ENCODE measurements at places on chromosomes 2 and 18.

- DNase-seq = no peak
Observed at GRCh38 chr2:156471762-156472161, 35.6 kb downstream of the GPD2 start.

DNA sequence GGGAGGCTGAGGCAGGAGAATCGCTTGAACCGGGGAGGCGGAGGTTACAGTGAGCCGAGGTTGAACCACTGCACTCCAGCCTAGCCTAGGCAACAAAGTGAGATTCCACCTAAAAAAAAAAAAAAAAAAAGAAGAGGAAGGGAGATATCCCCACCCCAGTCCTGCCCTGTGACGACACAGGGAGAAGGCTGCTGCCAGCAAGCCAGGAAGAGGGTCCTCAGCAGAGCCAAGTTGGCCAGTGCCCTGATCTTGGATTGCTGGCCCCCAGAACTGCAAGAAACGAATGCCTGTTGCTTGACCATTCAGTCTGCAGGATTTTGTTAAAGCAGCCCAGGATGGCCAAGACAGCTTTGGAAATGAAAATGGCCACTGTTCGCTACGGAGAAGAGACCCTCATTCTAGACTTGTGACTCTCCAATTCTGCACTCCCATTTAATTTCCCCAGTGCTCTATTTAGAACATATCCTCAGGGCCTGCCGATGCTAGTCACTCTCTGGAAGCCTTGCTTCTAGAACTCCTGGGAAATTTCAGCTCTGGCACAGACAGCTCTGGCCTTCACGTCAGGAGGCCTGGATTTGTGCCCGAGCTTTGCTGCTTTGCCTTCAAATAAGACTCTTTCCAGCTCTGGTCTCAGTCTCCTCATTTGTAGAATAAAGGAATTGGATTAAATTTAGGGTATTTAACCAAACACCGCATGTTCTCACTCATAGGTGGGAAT, 15.7 kb upstream of the AMMECR1L start:
- no peak for DNase-seq

DNA sequence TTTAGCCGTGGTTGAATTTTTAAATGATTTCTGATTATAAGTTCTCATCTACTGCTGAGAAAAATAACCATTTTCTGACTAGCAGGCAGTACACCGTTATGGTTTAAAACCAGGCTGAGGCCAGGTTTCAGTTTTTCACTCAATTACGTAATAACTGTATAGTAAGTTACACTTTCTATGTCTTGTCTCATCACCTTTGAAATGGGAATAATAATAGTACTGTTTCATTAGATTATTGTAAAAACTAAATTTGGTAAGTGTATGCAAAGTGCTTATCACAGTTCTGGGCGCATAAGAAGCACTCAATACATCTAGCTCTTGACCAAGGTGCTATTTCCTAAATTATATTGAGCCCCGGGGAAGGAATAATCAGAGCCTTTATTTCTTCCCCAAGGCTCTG, 76.8 kb downstream of the LIMS1 start:
- DNase-seq = no peak

DNA sequence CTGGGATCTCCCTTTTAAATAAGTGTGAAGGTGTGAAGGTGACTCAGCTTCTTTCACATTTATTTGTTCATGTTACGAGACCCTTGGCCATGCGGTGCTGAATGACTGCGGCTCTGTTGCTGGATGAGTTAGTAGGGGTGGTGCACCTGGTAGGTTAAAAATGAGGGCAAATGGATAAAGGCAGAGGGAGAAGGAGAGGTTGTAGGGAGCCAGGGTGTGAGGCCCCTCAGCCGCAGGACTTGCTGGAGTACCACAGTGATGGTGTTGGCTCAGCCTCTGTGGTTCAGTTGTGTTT, 164.2 kb downstream of the NAPG start:
- DNase-seq = no peak

GRCh38 chr18:13240060-13240725, 21.6 kb downstream of the LDLRAD4 start:
- DNase-seq = no peak

DNA sequence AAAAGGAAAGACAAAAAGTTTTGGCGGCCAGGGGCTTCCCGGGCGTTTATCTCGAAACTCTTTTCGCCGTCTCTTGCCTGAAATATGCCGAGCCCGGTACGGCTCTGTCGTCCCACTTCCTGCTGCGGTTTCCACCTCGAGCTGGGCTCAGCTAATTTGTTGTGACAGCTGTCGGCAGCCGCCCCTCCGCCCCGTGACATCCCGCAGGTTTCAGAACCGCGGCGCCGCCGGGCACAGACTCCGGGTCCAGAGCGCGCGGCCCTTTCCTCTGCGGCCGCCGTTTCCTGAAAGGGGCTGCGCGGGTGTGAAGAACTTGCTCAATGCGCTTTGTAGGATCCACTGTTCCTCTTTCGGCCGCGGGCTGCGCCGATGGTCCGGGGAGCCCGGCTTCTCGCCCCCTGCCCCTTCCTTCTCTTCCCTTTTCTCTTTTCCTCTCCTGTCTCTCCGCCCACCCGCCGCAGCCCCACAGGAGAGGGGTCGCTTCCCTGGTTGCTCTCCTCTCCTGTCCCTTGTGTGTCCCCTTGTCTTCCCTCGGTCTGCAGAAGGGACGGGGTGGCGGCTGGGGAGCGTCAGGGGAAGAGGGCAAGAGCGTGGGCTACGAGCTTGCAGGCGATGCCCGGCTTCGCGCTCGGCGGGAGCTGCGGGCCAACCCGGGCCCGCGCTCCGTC, 648 bp downstream of the ARID5A start:
- DNase-seq = peak; percentile 49

GRCh38 chr2:121220995-121221394, 64.0 kb downstream of the TFCP2L1 start:
- no peak for DNase-seq

GRCh38 chr2:61633250-61633649, 95.1 kb upstream of the XPO1 start:
- DNase-seq = no peak

DNA sequence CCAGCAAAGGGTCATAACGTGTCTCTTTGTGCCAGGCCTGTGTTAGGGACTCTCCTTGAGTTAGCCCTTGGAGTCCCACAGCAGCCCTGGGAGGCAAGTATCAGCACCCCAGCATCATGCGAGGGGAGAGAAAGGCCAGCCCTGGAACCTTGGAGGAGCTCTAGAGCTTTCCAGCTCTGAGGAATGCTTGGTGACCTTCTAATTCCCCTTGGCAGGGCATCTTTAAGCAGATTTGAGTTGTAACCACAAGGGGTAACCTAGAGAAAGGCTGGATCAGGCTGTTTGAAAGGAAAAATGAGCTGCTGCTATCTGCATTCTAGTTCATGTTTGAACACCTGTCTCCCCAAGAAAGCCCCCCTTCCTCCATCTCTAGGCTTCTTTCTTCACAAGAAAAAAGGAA, 23.8 kb upstream of the ODC1 start:
- DNase-seq = no peak

- DNase-seq = no peak
Observed at GRCh38 chr2:223870840-223871611, 33.6 kb upstream of the AP1S3 start.

- DNase-seq = peak; percentile 85
Observed at GRCh38 chr2:72137498-72138010, 10.1 kb downstream of the CYP26B1 start.

- no peak for DNase-seq
Observed at GRCh38 chr2:102749938-102750337, 11.9 kb upstream of the TMEM182 start.

GRCh38 chr18:27600245-27600644, 415.1 kb upstream of the CHST9 start:
- no peak for DNase-seq

DNA sequence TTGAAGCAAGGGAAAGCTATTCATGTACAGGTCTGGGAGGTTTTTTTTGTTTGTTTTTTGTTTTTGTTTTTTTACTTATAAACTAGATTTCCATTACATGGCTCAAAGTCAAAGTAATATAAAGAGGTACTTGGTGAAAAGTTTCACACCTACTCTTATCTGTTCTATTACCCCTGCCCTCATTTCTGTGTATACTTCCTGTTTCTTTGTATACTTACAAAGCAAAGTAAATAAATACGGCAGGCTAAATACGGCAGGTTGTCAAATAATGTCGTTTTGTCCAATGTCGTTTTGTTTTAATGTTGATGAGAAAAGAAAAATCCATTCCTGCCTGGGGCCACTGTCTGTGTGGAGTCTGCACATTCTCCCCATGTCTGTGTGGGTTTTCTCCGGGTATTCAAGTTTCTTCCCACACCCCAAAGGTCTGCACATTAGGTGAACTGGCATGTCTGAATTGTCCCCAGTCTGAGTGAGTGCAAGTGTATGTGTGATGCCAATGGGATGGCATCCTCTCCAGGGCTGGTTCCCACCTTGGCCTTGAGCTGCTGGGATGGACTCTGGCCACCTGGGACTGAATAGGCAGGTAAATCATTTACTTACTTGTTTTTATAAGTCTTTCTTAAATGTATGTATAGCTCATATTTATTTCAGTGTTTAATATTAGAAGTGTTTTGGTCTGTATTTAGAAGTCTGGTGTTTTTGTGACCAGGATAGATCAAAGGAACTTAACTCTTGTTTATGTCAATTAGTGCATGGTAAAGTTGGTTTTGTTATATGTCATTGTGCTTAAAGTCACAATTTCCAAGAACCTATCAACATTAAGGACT, 13.4 kb downstream of the STAMBP start:
- DNase-seq = no peak

GRCh38 chr2:240819126-240819857, 727 bp downstream of the KIF1A start:
- no peak for DNase-seq

- DNase-seq = no peak
Observed at GRCh38 chr2:202716953-202717597, 82.3 kb downstream of the FAM117B start.

- no peak for DNase-seq
Observed at GRCh38 chr2:170660409-170660808, 54.7 kb upstream of the SP5 start.

GRCh38 chr2:111712940-111713515, 171.0 kb downstream of the ANAPC1 start:
- no peak for DNase-seq

DNA sequence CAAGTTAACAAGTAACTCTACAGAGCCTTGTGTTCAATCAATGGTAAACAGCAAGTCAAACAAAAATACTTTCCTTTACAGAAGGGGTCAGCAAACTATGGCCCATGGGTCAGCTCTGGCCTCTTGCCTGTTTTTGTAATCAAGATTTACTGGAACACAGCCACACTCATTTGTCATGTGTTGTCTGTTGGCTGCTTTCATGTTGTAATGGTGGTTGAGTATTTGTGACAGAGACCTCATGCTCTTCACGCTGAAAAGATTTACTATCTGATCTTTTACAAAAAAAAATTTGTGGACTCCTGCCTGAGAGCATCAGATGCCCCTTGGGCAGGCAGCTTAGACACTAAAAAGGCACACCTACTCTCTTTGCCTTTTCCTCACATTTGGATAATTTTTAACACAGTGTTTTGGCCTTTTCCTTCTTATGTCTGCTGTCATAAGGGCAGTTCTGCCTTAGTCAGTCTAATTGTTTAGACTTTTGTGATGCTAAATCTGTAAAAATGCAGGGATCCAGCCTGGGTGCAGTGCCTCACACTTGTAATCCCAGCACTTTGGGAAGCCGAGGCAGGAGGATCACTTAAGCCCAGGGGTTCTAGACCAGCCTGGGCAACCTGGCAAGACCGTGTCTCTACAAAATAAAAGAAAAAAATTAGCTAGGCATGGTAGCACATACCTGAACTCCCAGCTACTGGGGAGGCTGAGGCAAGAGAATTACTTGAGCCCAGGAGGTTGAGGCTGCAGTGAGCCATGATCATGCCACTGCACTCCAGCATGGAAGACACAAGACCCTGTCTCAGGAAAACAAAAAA, 18.3 kb downstream of the IL1B start:
- DNase-seq = no peak

- DNase-seq = no peak
Observed at GRCh38 chr2:31379747-31380146, 34.8 kb downstream of the XDH start.

GRCh38 chr18:12904012-12904516, 20.0 kb upstream of the PTPN2 start:
- no peak for DNase-seq

DNA sequence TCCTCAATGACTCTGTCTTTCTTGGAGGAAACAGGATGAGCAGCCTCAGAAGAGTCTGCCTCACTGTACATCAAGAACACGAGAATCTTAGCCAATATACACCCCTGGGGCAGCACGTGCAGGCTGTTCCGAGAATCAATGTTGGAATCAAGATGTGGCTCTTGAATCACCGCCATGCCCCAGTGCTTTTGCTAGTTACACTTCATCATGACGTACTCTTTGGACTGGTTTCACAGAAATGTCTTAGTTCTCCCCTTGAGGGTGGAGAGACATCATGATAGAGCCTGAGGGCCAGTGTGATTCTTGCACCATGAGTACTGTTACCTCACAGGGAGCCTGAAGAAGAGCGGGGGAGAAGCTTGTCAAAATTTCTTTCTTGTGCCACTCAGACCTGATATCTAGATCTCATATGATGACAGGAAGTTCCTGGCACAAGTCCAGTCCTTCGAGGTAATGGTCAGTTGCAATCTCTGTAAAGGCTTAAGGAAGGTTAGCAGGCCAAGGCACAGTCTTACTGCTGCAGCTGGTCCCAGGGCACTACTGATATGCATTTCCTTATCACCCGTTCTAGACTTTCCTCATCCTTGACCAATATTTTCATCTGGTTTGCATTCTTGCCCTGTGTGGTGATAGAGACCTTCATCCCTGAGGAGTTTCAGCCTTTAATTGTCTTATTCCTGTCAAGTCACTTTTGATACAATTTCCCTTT, 28.2 kb upstream of the STAT4 start:
- DNase-seq = no peak

GRCh38 chr18:79847606-79848293, 50.0 kb downstream of the KCNG2 start:
- DNase-seq = no peak

GRCh38 chr2:127651971-127652550, 6.1 kb downstream of the GPR17 start:
- DNase-seq = no peak

- peak; percentile 40 for DNase-seq
Observed at GRCh38 chr2:29920631-29921559, 491 bp downstream of the ALK start.

DNA sequence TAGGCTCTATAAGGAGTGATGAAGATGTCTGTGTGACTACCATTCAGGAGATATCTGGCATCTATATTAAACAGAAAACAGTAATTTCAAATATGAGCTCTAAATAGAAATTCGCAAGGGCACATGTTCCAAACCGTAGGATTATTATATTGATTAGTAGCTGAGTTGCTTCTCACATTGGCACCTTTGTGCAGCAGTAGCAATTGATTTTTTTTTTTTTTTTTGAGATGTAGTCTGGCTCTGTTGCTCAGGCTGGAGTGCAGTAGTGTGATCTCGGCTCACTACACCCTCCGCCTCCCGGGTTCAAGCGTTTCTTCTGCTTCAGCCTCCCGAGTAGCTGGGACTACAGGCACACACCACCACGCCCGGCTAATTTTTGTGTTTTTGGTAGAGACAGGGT, 12.4 kb downstream of the BIRC6 start:
- DNase-seq = no peak

- no peak for DNase-seq
Observed at GRCh38 chr2:170359466-170359865, 181.5 kb downstream of the MYO3B start.

GRCh38 chr2:40358783-40359182, 93.1 kb downstream of the SLC8A1 start:
- DNase-seq = no peak
